WTC11 (cell line): ENCODE measurements at places on chromosomes 6 and 20. TPM values are rescaled to one million over a fixed set of nuclear protein-coding genes. Genes with fewer than 3 reads are reported as not detected.

- DNase-seq = no peak
- H3K4me3 ChIP-seq = no peak overlapping the region
- 0 out of 2 replicates have a peak, but pooled peaks cover 2% of the 10 kb centered on the region for H3K4me1 ChIP-seq
- H3K36me3 ChIP-seq = peaks cover 5% of the 10 kb centered on the region; the same call in 1 of the 2 replicates
Measured at GRCh38 chr6:20778912-20779311, 244.7 kb downstream of the CDKAL1 start.

DNA sequence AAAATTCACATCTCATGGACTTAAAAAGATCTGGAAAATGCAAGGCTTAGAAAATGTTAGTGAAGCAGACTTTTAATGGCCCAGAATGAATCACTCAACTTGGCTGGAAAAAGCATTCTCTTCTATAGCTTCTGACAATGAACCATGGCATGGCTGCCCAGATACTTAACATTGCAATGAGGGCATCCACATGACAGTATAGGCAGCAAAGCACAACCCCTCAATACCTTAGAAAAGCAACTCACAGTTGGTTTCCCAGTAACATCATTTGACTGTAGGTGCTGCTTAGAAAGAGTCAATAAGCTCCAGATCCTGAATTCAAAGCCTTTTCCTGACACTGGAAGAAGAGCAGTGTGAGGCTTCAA is 155.8 kb downstream of the EYA4 start:
- H3K4me3 ChIP-seq = no peak overlapping the region
- no peaks in the 10 kb centered on the region for H3K36me3 ChIP-seq
- no peak for DNase-seq
- no peaks in the 10 kb centered on the region for H3K27me3 ChIP-seq
- H3K4me1 ChIP-seq = peaks cover 14% of the 10 kb centered on the region
- no peak overlapping the region for H3K27ac ChIP-seq

GRCh38 chr6:85460154-85460920 is 10.5 kb downstream of the NT5E start:
- H3K4me3 ChIP-seq = no peak overlapping the region
- H3K27ac ChIP-seq = no peak overlapping the region
- peaks cover 2% of the 10 kb centered on the region; the same call in 1 of the 2 replicates for H3K27me3 ChIP-seq
- DNase-seq = no peak
- H3K36me3 ChIP-seq = no peaks in the 10 kb centered on the region

DNA sequence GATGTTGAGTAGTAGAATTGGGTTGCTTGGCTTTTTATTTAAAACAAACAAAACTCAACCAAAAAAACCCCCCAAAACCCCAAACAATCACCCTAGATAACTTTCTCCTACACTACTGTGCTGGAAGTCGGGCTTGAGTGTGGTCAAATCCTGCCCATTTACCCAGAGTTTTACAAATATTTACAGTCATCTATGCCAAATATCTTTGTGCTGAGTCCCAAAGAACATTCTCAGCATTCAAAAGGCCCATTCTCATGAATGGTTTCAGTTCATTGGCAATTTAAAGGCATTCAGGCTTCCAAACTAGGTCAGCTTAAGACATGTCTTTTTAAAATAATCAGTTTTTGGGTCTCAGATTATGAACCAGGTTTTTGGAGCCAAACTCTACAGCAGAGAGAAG is 1.8 kb downstream of the RNF144B start:
- no peaks in the 10 kb centered on the region for H3K36me3 ChIP-seq
- peak overlapping the region; percentile 87 for H3K4me3 ChIP-seq
- DNase-seq = no peak
- H3K4me1 ChIP-seq = peaks cover 63% of the 10 kb centered on the region
- no peak overlapping the region for H3K27ac ChIP-seq
- H3K27me3 ChIP-seq = no peaks in the 10 kb centered on the region

- no peak overlapping the region for H3K27ac ChIP-seq
- no peak overlapping the region for H3K4me3 ChIP-seq
- no peaks in the 10 kb centered on the region for H3K36me3 ChIP-seq
- peaks cover 11% of the 10 kb centered on the region for H3K4me1 ChIP-seq
- no peaks in the 10 kb centered on the region for H3K27me3 ChIP-seq
- no peak for DNase-seq
Measured at GRCh38 chr20:23255106-23255505, 95.5 kb upstream of the NXT1 start.

DNA sequence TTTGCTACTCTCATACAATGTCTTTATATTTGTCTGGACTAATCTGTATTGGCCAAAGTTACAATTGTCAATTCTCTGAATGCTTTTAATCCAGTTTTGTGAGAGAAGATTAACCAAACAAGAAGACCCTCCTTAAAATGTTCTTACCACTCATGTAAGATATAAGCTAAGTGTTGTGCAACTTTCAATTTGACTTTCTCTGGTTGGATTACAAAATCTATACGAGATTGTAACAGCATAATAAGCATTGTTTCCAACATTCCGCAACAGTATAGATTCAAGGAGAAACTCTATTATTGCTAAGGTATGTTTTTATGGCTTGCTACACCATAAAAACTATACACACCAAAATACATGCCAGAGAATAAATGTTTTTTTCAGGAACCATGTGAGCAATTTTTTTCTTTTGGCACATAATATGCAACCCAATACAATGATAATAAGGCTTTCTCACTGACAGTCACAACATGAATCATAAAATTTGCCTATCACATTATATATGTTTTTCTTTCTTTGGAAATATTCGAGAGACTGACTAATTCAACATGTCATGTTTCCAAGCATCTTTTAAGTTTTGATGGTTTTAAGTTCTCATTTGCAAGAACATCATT is 12.2 kb upstream of the TRPC4AP start:
- no peak overlapping the region for H3K4me3 ChIP-seq
- H3K4me1 ChIP-seq = peaks cover 3% of the 10 kb centered on the region; the same call in 1 of the 2 replicates
- no peak for DNase-seq

GRCh38 chr6:12404651-12405050 is 114.5 kb downstream of the EDN1 start:
- no peak for DNase-seq
- H3K36me3 ChIP-seq = no peaks in the 10 kb centered on the region
- no peak overlapping the region for H3K4me3 ChIP-seq

DNA sequence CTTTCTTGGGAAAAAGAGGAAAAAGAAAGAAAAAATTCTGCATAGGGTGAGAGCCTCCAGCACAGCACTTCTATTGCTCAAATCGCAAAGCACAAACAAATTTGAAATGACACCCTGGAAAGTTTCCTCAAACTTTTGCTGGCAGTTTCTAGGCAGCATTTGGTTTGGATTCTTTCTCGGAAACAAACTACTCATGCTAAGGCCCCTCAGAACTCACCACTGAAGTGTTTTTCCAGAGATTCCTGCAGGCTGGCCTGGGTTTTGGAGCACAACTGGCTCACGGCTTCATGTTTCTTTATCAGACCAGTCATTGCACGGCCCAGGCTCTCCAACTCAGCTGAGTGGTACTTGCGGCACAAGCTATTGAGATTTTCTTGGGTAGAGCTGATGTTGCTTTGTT is 237.8 kb downstream of the SYNE1 start:
- no peaks in the 10 kb centered on the region for H3K27me3 ChIP-seq
- no peak for DNase-seq
- H3K4me1 ChIP-seq = peaks cover 17% of the 10 kb centered on the region
- H3K27ac ChIP-seq = no peak overlapping the region
- no peaks in the 10 kb centered on the region for H3K36me3 ChIP-seq

GRCh38 chr6:18100296-18100695 is 22.2 kb downstream of the NHLRC1 start:
- H3K36me3 ChIP-seq = no peaks in the 10 kb centered on the region
- H3K27me3 ChIP-seq = no peaks in the 10 kb centered on the region; the same call in 1 of the 2 replicates
- no peak for DNase-seq
- no peak overlapping the region for H3K27ac ChIP-seq

GRCh38 chr6:144344646-144345045 is 59.5 kb downstream of the UTRN start:
- H3K36me3 ChIP-seq = peaks cover 4% of the 10 kb centered on the region
- peaks cover 67% of the 10 kb centered on the region for H3K4me1 ChIP-seq
- H3K27ac ChIP-seq = peak overlapping the region; percentile 90
- no peaks in the 10 kb centered on the region for H3K27me3 ChIP-seq

DNA sequence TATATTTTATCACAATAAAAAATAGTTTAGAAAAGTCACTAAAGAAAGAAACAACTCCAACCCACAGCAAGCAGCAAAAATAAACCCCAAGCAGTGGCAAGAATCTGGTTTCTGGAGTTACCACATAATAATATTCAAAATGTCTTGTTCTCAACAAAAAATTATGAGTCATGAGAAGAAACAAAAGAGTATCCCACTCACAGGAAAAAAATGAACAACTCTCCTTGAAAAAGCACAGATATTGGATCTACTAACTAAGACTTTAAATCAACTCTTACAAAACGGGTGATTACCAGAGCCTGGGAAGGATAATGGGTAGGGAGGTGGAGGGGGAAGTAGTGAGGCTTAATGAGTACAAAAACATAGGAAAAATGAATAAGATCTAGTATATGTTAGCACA is 425.6 kb downstream of the PLCB1 start:
- peaks cover 8% of the 10 kb centered on the region for H3K36me3 ChIP-seq
- H3K27me3 ChIP-seq = no peaks in the 10 kb centered on the region
- H3K4me3 ChIP-seq = no peak overlapping the region
- no peaks in the 10 kb centered on the region for H3K4me1 ChIP-seq
- DNase-seq = no peak
- no peak overlapping the region for H3K27ac ChIP-seq

GRCh38 chr6:72412709-72413044 is 209.2 kb upstream of the KCNQ5 start:
- peaks cover 5% of the 10 kb centered on the region for H3K4me1 ChIP-seq
- no peaks in the 10 kb centered on the region for H3K36me3 ChIP-seq
- no peak for DNase-seq
- H3K27ac ChIP-seq = no peak overlapping the region
- H3K27me3 ChIP-seq = no peaks in the 10 kb centered on the region
- H3K4me3 ChIP-seq = no peak overlapping the region

GRCh38 chr20:42961771-42962170 is 227.9 kb downstream of the PTPRT start:
- peaks cover 26% of the 10 kb centered on the region for H3K4me1 ChIP-seq
- H3K27me3 ChIP-seq = peaks cover 5% of the 10 kb centered on the region
- H3K36me3 ChIP-seq = peaks cover 8% of the 10 kb centered on the region
- peak; percentile 22 for DNase-seq
- no peak overlapping the region for H3K4me3 ChIP-seq

DNA sequence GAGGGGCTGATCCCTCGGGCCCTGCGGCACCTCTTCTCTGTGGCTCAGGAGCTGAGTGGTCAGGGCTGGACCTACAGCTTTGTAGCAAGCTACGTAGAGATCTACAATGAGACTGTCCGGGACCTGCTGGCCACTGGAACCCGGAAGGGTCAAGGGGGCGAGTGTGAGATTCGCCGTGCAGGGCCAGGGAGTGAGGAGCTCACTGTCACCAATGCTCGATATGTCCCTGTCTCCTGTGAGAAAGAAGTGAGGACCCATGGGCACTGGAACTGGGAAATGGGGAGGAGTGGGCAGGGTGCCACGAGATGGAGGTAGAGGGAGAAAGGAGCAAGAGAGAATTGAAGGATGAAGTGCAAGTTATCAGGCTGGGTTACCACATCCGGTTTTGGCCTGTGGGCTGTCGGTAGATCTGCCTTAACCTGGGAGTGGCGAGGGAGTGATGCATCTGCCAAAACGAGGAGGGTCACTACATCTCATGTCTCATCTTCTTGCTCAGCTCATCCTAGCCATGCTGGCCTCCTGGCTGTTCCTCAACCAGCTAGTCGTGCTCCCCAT is 5.4 kb upstream of the PHF1 start:
- H3K27me3 ChIP-seq = no peaks in the 10 kb centered on the region
- peaks cover 58% of the 10 kb centered on the region for H3K36me3 ChIP-seq
- H3K4me3 ChIP-seq = no peak overlapping the region

- peaks cover 43% of the 10 kb centered on the region for H3K27me3 ChIP-seq
- H3K4me1 ChIP-seq = peaks cover 11% of the 10 kb centered on the region
- H3K36me3 ChIP-seq = no peaks in the 10 kb centered on the region
- H3K27ac ChIP-seq = no peak overlapping the region
- no peak overlapping the region for H3K4me3 ChIP-seq
Measured at GRCh38 chr6:89886378-89887120, 7.7 kb upstream of the GJA10 start.

DNA sequence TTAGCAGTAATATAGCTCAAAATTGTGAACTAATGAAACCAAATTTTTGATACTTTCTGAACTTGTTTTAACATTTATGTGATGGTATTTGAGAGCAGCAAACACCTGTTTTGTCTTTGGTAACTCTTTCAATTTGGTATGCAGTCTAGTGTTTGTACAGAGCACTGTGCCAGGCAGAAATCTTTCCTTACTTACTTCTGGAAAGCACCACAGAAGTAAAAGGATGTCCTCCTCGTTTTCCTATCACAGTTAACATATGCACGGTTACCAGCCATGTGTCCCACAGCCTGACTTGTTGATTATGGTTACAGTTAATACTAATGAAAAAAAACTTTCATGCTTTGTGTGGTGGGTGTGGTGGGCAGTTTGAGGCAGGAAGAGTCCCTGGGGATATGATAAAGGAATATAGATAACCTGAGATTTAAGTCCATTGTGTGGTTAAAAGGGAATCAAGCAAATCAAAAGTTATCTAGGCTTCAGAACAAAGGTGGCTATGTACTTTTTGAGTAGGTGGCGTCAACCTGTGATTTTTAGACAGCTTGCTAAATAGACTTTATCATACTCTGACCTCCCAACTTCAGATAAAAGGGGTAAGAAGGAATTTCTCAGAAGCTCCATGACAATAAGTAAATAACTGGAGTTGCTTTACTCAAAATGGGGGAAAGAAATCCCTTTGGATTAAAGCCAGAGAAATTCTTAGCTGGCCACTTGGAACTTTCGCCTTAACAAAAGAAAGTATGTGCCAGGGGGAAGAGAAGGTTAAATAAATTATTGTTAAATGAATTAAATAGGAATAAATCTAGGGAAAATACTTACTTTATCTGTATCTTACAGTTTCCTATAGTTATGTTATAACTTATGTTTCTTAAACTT is 20.1 kb upstream of the COL10A1 start:
- H3K36me3 ChIP-seq = no peaks in the 10 kb centered on the region; the same call in 1 of the 2 replicates
- DNase-seq = no peak
- H3K4me1 ChIP-seq = peaks cover 16% of the 10 kb centered on the region
- H3K4me3 ChIP-seq = no peak overlapping the region
- H3K27ac ChIP-seq = peak overlapping the region; percentile 33; the same call in 1 of the 2 replicates

- peak within 1 kb of the TSS; percentile 82; the same call in 1 of the 2 replicates for H3K27ac ChIP-seq
- DNase-seq = peak; percentile 75
- peaks cover 34% of the 10 kb centered on the region for H3K36me3 ChIP-seq
- H3K27me3 ChIP-seq = peaks cover 6% of the 10 kb centered on the region
Measured at GRCh38 chr6:125301435-125302391, at the start of gene HDDC2. TSS of gene HDDC2 (minus strand) at chr6:125301967. CDS start at chr6:125301932, 35 bp downstream.

ENPP5 gene
- 9.1 to 10.8 TPM (median 9.3 TPM) in 3 replicates for total RNA-seq

MDFI gene
- 63.2 to 86.2 TPM (median 74.6 TPM) in 3 replicates for total RNA-seq

PIGU gene
- 24.8 to 31.7 TPM (median 28.7 TPM) in 3 replicates for total RNA-seq

KCNK5 gene
- 31.7 to 41.8 TPM (median 34.3 TPM) in 3 replicates for total RNA-seq

TCF15 gene
- total RNA-seq = 3.8 to 5.8 TPM (median 4.6 TPM) in 3 replicates

MACROD2 gene
- total RNA-seq = 3.0 to 4.1 TPM (median 3.5 TPM) in 3 replicates

FGD2 gene
- total RNA-seq = 0.31 to 0.78 TPM (median 0.44 TPM) in 3 replicates

TPX2 gene
- total RNA-seq = 113 to 123 TPM (median 115 TPM) in 3 replicates
